ENCODE measurements at places on chromosomes 4 and X. TPM values are rescaled to one million over a fixed set of nuclear protein-coding genes. Genes with fewer than 3 reads are reported as not detected.

GRCh38 chrX:33086886-33087285, 124.5 kb downstream of the DMD start:
- DNase-seq = no peak

GRCh38 chr4:16655111-16655510, 243.3 kb downstream of the LDB2 start:
- no peak for DNase-seq

DNA sequence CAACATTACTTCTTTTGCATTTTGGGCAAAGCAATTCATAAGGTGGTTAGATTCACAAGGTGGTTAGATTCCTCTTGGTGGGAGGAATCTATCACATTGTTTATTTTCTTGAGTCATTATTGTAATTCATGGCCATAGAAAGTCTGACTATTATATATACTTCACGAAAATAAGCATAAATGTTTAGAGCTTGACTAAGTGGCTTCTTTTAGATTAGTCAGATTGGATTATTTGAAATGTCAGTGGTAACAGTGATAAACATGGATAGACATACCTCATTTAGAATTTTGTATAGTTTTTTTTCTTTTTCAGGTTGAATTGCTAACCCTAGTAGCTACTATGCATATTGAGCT, 24.9 kb upstream of the DYNLT3 start:
- DNase-seq = no peak

DNA sequence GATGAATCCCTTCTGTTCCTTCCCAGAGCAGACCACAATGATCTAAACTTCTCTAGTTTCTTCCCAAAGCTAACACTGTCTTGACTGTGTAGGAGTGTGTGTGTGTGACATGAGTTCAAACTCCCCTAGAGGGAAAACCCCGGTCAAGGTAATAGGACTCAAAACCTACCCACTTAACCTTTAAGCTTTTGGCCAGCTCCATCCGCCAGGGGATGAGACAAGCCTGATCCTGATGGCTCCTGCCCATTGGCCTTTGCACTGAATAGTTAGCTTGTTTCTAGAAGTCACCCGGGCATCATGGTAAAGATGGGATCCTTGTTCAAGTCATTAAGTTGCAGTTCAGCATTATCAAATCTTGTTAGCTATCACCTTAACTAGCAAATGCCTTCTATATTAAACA, 738.4 kb downstream of the RPA4 start:
- no peak for DNase-seq

GRCh38 chrX:123648028-123648810, 84.6 kb downstream of the THOC2 start:
- DNase-seq = no peak

The CD38 gene
- 3.1 TPM for total RNA-seq

The OPN1LW gene
- not detected for total RNA-seq

The MAGEA8 gene
- total RNA-seq = not detected

The VCX2 gene
- total RNA-seq = not detected

Measured in right atrium auricular region (tissue), 2 donors.